ENCODE measurements at places on chromosomes 2 and 18.
A peak's percentile ranks its signal among the peaks of the same experiment; 100 is the strongest.

GRCh38 chr2:109675666-109676345 lies 61.6 kb downstream of the SOWAHC start:
- no peak for DNase-seq

GRCh38 chr2:159985656-159986055 lies 76.8 kb downstream of the PLA2R1 start:
- no peak for DNase-seq

GRCh38 chr2:140893685-140894084 lies 1237.1 kb downstream of the LRP1B start:
- DNase-seq = no peak

- no peak for DNase-seq
These were observed 82.2 kb upstream of the SETBP1 start for GRCh38 chr18:44598514-44598913.

DNA sequence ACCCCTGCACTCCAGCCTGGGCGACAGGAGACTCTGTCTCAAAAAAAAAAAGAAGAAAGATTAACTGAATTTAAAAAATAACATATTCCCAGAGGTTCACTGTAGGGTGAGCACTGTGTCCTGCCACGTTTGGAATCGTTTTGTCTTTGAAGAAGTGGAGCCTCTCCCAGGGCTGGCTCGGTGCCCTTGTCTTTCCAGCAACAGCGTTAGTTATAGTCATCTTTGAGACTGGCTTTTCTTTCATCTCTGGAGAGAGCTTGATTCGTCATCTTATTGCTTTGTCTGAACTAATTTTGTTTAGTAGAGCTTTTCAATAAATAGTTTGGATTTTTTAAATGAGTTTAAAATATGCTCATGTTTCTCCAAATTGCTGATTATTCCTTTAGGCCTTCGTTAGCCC lies 50.5 kb downstream of the IMPA2 start:
- no peak for DNase-seq

- no peak for DNase-seq
These were observed 267.7 kb upstream of the SPRED2 start for GRCh38 chr2:65700004-65700651.

DNA sequence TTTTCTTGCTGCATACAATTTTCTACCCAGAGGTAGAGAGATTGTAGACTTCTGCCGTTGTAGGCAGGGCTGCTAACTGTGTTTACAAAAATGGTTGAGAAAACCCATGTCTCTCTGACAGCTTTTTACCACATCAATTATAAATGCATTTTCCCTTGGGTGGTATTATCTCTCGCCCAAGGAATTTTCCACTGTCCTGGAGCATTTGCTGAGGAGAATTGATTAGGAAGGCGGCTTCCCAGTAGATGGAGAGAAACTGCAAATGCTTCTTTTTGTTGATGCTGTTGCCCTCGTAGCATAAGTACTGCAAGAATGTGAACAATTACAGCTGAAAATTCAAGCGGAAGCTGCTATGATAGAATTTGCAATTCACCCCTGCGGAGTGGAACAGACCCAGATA lies 1007.7 kb upstream of the KLHL29 start:
- DNase-seq = no peak

GRCh38 chr2:240461471-240462072 lies 26.1 kb downstream of the GPC1 start:
- DNase-seq = peak; percentile 24

- no peak for DNase-seq
These were observed 54.9 kb downstream of the XRCC5 start for GRCh38 chr2:216164087-216164486.

DNA sequence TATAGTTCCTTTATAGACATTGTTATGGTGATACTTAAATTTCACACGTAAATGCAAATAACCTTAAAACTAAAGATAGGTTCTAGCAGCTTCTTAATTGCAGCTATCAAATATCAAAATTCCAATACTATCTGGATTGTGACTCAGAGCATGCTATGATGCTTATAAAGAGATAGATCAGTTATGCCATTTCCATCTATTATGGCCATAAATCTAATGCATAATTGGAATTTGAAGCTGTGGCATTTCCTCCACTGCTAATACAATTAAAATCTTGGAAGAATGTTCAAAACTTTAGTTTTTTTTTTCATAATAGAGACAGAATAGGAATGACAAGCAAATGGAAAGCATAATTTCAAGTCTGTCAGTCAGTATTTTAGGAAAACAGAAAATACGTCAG lies 220.8 kb upstream of the GALNT5 start:
- no peak for DNase-seq

- DNase-seq = no peak
These were observed 131.2 kb upstream of the SEC11C start for GRCh38 chr18:59008302-59008974.

GRCh38 chr2:20186855-20187187 lies 38.1 kb downstream of the SDC1 start:
- no peak for DNase-seq

GRCh38 chr2:169767243-169767888 lies 31.3 kb upstream of the SSB start:
- DNase-seq = peak; percentile 79

- no peak for DNase-seq
These were observed 114.8 kb upstream of the SLC38A11 start for GRCh38 chr2:165070076-165070475.

- no peak for DNase-seq
These were observed 48.9 kb downstream of the TGIF1 start for GRCh38 chr18:3498698-3499471.

DNA sequence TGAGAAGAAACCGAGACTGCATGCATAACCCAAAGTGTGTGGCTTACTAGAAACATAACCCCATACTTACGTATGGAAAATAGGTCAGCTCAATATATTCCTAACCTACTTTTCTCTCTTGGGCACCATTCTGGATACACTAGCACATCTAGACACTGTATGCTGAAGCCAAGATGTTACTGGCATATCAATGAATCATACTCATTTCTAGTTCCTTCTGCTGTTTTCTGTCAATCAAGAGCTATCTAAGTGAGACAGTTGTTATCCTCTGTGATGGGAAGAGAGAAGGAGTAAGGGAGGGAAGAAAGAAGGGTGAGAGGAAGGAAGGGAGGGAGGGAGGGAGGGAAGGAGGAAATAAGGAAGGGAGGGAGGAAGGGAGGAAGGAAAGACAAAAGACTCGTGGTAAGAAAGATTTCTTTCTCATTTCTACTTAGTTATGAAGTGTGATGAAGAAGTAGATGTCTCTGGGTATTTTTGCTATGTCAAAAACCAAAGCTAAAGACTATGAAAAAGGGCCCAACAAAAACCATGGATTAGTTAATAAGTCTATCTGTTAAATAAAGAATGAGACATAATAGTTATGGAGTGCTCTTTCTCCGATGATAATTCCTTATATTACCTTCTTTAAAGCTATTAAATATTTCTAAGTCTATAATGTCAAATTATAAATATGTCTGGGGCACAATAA lies 248.4 kb downstream of the ZNF521 start:
- DNase-seq = no peak

- DNase-seq = peak; percentile 49
These were observed 44.3 kb downstream of the SERTAD2 start for GRCh38 chr2:64609227-64609941.

DNA sequence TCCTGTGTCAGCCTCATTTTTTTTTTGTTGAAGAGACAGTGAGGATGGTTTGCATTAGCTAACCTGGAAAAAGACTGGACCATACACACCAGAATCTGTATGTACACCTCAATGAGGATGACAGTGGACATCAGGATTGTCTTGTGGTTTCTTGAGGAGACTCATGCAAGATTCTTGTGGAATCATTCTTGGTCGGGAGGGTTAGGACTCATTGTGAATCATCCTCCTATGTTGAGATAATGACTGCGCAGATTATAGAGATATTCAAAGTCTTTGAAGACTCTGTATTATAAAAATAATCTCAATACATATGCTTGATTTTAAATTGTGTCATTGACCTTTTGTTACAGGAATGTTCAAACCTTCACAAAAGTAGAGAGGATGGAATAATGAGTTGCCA lies 49.1 kb upstream of the DOCK10 start:
- no peak for DNase-seq

DNA sequence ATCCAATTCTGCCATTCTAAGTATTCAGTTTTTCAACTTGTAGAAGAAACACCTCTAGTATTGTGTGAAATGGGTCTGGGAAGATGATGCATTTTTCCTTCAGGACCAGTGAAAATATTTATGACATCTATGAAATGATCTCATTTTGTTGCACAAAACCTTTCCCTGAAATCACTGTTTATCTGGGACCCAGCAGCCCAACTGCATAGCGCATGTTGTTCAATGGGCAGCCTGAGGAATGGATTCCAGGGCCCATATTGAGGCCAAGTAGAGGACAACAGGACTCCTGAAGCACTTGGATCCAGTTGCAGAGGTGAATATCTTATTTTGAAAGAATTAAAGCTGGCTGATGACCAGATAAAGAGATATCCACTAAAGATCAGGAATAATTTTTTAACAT lies 7.3 kb downstream of the RBMS1 start:
- no peak for DNase-seq
